ENCODE measurements at places on chromosomes 12 and 14. TPM values are rescaled to one million over a fixed set of nuclear protein-coding genes. Genes with fewer than 3 reads are reported as not detected.

CD69 gene
- 0.26 TPM for total RNA-seq

DNA sequence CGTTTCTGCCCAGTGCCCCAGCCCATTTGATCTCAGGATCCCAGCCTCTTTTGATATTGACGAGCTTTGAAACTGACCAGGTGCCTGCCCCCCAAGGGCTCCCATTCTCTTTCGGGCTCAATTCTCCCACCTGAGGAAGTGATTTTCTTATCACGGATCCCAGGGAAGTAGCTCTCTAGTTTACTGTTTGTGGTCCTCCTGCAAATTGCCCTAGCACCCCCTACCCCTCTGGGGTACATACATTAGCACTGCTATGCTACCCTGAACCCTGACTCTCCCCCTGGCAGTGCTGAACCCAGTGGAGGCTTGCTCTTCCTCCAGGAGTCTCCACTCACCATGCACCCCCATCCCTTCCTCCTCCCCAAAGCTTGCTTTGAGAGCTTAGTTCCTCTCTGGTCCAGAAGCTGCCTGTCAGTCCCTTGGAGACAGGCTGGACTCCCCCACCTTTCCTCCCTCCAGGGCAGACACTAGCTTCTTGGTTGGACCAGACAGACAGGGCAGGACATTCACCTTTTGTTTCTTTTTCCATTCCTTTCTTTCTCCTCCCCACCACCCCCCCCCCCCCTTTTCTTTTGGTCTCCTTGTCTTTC lies 4.4 kb upstream of the TBX3 start:
- DNase-seq, result no peak

DNA sequence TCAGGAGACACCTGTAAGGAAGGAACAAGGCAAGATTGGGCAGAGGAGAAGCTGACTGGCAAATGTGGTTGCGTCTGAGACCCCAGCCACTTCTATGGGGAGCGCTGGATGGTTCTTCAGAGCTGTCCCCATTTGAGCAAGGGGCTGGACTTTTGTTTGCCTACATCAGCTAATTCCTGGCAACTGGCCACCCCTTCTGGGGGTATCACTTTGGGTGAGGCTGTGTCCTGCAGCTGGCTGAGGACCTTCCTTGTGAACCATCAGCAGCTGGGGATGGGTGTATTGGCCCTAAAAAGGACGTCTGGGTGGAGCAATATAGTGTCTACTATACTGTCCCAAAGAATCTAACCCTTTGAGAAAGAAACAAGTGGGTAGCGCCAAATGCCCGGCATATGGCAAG lies 23.6 kb downstream of the PPFIBP1 start:
- no peak for DNase-seq

GRCh38 chr14:32678088-32678487 lies 260.6 kb upstream of the NPAS3 start:
- DNase-seq, result no peak

DNA sequence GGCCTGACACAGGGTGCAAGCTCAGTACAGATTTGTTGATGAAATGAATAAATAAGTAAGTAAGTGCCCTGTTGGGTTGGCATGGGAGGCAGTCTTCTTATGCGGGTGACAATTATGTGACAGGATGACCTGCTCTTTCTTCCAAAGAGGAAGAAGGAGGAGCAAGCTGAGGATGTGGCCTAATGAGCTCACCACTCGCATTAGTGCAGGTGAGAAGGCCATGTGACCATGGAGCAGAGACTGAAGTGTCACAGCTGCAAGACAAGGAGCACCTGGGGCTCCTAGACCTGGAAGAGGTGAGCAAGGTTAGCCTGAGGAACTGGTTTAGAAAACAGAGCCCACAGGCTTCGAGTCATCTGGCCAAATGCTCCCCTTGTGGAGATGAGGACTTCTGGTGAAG lies 34.9 kb downstream of the LRTM2 start:
- no peak for DNase-seq
